CD8-positive, alpha-beta T cell (primary cell): ENCODE measurements at places on chromosomes 5 and 9.

DNA sequence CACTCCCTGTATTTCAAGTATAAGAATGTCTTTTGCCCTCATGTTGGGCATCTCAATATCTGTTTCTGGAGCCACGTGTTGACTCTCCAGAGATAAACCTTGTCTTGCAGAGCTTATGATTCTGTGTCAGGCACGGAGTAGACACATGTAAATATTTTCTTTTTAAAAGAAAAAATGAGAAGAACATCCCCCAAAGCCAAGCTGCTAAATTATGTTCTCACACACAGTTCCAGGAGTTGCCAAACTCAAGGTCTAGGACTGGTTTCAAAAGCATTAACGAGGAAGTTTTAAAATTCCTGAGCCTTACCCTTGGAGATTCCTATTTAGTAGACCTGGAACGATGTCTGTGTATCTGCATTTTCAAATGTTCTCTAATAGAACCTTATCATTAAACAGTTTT is 1228.3 kb upstream of the WWC1 start:
- DNase-seq: no peak

DNA sequence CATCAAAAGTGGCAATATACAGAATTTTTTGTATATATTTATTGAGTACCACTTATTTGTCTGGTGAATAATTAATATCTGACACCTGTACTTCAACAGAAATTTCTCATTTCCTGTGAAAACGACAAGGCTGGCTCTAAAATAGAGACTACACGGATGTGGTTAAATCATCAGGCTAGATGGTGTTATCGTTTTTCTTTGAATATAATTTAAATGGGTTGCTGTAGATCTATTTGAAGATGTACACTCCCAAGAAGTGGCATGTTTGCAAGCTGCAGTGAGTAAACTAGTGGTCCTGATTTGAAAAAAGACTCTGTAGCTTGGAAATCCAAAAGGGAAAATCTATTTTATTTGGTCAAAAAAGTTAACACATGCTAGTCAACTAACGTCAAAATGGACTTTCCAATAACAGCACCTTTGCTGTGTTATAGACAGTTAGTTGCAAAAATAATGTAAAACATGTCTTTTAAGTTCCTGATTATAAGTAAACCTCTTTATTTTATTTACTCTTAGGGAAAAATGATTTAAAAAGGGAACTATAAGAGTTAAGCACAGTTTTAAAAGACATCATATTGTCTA is 13.8 kb downstream of the ST8SIA4 start:
- no peak for DNase-seq

DNA sequence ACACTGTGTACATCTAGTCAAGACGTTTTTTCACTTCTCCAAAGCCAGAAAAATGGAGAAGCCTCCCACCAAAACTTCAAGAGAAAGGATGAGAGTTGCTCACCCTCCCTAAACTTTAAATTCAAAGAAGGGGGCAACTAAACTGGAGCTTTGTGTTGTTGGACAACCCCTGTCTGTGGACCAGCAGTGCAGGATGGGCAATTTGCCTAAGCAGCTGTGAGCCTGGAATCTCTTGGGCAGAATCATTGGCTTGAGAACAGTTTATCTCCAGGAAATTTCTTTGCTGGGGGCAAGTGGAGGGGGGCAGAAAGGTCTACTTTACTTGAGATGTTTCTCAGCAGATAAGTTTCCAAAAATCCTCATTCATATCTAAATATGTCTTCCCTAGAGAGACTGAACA is 151.8 kb downstream of the MUSK start:
- no peak for DNase-seq

DNA sequence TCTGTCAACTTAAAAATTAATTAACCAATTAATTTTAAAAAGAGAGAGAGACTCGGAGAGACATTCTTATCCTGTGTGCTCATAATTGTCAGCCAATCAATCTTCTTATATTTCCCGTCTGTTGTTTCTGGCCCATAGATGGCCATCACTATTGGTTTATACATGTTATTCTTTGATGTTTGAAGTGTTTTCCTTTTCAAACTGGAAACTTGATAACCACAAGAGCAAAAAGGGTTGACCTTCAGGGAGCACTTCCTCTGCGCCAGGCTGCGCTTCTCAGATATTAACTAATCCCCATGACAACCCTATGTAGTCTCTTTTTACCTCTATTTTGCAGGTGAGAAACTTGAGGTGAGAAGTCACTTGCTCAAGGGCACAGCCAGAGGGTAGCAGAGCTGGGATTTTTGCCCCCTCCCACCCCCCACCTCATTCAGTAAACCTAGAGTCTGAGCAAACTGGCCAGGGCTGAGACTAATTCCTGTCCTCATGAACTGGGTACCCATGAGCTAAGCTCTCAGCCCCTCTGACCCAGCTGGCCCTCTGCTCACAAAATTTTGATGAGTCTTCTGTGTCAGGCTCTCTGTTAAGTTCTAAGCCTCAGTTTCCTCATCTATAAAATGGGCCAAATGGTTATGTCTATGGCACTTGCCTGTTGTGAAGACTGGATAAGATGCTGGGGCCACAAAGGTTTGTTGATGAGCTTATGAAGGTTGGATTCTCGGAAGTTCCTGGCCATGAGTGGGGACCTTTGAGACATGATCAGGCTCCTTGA is 86.0 kb upstream of the SH3PXD2B start:
- no peak for DNase-seq

GRCh38 chr9:84296146-84296843 is 44.3 kb downstream of the SLC28A3 start:
- no peak for DNase-seq

- DNase-seq: no peak
Measured at GRCh38 chr9:114240647-114241558, 82.0 kb upstream of the ORM1 start.

- no peak for DNase-seq
Measured at GRCh38 chr5:57889558-57889957, 406.9 kb upstream of the ACTBL2 start.

DNA sequence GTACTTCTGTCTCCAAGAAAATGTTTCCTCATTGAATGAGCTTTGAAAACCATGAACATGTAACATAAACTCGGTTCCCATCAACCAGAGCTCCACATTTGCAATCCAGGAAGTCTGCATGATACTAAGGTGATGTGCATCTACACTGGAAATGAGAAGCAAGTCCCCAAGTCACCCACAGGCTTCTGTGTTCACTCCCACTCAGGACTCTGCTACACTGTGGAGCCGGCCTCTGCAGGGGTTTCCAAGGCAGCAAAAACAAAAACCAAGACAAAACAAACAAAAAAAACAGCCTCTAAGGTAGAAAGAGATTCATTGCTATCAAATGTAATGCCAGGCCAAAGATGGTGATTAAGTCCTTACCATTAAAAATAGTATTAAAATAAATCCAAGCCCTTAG is 593.7 kb downstream of the IRX1 start:
- DNase-seq: no peak

DNA sequence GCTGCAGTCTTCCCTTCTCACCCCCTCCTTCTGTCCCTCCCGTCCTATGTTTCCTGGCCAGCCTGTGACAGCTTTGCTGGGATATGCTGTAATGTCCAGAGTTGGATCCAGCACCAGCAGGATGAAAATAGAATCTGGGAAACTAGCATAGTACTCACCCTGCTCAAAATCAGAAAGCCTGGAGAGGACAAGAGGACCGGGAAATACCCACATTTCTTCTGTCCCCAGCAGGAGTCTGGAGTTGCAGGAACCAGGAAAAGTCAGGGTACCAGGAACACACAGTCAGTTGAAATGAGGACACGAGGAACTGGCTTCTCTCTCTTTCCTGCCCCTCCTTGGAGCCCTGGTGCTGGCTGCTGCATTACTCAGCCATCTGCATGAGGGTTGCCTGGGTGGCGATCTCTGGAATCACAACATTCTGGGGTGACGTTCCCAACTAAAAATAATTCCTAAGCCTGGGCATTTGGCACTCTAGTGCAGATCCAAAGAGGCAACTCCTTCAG is 59.6 kb upstream of the NFIL3 start:
- DNase-seq: no peak

GRCh38 chr9:16594787-16595186 is 275.7 kb downstream of the BNC2 start:
- no peak for DNase-seq

- no peak for DNase-seq
Measured at GRCh38 chr9:36862206-36863145, 171.6 kb downstream of the PAX5 start.

GRCh38 chr9:83424831-83425230 is 113.4 kb downstream of the FRMD3 start:
- DNase-seq: no peak

GRCh38 chr5:42005561-42006153 is 80.6 kb downstream of the FBXO4 start:
- no peak for DNase-seq

DNA sequence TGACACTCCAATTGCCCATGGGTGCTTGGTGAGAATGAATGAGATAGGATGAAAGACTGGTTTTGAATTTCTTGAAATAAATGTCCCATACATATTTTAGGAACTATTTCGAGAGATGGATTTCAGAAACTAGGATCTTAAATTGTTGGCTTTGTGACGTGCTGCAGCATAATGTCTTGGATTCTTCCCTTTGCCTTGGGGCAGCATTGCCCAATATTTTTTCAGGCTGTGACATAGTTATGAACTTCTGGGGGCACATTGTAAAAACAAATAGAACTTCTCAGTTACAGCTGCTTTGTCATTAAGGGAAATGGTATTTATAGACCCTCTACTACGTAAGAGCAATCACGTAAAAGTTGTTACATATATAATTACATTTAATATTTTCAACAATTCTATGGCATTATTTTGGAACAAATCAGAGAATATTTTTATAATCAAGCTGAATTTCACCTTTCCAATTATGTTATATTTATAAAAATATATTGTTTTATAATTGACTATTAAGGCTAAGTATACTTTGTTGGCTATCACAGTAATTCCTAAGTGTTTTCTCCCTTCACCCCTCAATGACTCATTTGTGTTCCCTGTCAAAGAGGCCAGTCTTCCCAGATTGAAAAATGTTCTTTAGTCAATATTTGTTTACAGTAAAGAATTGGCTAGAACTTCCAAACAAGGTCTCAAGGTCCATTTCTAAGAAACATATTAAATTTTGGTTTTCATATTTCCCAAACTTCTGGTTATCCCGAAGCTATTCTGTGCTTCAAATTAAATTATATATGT is 1388.3 kb upstream of the ACO1 start:
- no peak for DNase-seq

GRCh38 chr5:179497636-179498340 is 52.6 kb upstream of the RUFY1 start:
- no peak for DNase-seq

GRCh38 chr5:169251333-169252084 is 49.4 kb downstream of the SLIT3 start:
- no peak for DNase-seq

DNA sequence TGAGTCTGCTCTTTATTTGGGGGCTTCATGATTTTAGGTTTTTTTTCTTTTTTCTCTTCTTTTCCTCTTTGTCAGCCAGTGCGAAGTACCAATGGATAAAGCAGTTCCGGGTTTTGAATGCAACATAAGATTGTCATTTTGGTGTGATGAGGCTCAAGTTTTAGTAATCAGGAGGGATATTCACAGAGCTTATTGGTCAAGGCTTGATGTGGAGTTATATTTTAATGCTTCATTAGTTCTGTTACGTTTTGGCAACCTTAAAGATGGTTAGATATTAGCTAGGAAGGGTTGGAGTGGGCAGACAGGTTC is 1.4 kb downstream of the PIK3R1 start:
- no peak for DNase-seq

GRCh38 chr5:87394411-87395165 is 18.1 kb downstream of the CCNH start:
- no peak for DNase-seq

GRCh38 chr5:39208471-39208870 is 10.9 kb downstream of the FYB1 start:
- DNase-seq: no peak

DNA sequence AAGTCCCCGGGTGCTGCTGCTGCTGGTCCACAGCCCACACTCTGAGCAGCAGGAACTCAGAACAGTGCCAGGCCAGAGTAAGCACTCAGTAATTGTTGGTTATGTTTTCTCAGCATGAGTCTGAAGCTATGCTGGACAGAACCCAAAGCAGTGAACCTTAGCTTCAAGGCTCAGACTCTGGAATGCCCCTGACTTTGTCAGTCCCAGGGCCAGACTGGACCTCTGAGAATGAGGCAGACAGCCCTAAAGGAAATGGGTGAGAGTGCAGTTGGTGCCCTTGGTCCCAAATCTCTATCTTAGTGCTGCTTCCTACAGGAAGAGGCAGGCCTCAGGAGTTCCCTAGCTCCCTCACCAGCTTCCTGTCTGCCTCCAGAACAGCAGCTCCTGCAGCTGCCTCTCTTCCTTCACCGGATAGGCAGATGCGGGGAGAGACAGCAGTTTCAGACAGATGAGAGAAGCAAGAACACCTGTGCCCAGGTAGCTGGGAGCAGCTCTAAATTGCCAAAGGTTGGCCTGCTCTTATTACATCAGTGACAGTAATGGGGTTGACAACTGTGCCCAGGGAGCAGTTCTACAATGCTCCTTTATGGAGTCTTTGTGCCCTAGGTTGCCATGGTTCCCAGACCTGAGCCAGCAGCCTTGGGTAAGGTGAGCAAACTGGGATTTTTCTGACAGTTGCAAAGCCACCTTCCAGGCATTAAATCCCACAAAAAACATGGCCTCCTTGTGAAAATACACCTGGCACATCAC is 82.2 kb upstream of the CXCL14 start:
- no peak for DNase-seq

GRCh38 chr5:157528036-157528632 is 47.4 kb downstream of the ADAM19 start:
- no peak for DNase-seq

GRCh38 chr5:67815455-67816391 is 399.8 kb upstream of the PIK3R1 start:
- no peak for DNase-seq

DNA sequence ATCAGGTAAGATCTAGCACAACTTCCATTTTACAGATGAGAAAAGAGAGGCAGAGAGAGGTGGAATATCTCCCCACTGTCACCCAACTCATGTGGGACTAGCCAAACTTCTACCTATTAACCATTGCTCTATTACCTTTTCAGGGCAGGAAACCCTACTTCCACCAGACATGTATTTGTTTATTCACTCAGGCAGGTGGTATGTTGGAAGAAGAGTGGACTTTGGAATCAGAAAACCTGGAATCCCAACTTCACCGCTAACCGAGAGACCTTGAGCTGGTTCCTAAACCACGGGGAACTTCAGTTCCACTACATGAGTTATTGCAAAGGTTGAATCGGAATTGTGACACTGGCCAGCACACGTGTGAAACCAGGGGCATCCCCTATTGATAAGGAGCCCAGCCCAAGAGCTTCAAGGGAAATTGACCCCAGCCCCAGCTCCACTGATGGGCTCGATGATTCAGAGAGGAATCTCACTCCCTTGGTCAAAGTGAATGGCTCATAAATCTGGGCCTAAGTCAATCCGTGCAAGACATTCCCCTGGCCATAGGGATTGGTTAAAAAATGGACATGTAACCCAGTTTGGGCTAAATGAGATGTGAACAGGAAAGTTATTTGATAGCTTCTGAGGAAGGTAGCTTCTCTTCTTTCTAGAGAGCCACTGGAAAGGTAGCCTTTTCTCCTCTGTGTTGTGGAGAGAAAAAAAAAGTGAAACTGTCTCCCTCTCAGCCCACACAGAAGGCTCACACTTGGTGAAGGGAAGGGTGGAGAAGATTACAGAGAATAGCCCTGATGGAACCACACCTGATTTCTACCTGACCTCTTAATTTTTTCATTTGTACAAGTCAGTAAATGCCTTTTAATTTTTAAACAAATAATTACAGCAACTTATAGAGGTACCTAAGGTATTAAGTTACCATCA is 5.5 kb upstream of the GLIS3 start:
- no peak for DNase-seq
